Hematopoietic multipotent progenitor cell treated with erythropoietin and hydrocortisone succinate and interleukin-3 and kit ligand, for 6 days (in vitro differentiated cells): ENCODE measurements at places on chromosomes 11 and 22.

DNA sequence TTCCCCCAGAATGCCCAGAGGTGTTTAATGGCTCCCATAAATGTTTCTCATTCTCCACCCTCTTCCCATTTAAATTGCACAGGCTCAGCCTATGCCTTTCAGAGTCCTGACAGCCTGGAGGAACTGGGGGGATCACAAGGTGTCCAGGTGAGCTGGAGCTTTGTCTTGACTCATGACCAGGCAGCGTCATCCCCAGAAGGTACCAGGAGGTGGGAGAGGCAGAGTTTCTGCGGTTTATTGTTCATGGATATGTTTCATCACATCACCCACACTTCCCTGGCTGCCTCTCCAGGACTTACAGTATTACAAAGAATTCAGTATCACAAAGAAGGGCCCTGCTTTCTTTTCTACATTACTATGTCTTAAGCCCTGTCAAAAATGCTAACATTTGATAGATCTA lies 103.2 kb upstream of the GALNT18 start:
- DNase-seq, result no peak

DNA sequence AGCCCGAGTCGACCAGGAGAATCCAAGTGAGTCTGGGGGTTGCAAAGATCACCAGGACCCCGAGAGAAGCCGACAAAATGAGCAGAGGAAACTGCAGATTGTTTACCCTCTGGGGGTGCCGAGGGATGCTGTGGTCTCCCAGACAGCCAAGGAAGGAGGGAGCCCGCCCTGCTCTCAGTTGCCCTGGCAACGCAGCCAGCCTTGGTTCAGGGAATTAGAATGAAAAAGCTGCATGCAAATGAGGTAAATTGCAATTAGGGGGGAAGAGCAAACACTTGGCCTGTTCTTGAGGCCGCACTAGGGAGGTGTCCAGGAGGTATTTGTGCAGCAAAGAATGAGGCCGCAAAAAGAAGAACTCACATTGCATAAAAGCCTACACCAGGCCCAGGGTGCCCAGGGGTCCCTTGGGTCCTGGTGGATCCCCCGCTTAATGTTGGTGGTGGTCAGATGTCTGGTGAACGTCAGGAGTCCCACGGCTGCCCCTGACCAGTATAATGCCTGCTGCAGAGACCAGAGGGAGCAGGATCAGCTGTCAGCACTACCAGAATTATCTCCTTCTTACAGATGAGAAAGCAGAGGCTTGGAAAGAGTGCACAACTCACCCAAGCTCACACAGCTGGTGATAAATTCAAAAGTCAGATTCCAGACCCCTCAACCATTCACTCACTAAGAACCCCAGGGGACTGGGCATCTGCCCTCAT lies 40.3 kb upstream of the ATXN10 start:
- no peak for DNase-seq

GRCh38 chr11:115092516-115092915 lies 411.7 kb downstream of the CADM1 start:
- no peak for DNase-seq

- DNase-seq, result no peak
These were observed 95.3 kb upstream of the CRYBB3 start for GRCh38 chr22:25104367-25104766.

GRCh38 chr11:93623179-93623578 lies 38.3 kb upstream of the CEP295 start:
- DNase-seq, result no peak

DNA sequence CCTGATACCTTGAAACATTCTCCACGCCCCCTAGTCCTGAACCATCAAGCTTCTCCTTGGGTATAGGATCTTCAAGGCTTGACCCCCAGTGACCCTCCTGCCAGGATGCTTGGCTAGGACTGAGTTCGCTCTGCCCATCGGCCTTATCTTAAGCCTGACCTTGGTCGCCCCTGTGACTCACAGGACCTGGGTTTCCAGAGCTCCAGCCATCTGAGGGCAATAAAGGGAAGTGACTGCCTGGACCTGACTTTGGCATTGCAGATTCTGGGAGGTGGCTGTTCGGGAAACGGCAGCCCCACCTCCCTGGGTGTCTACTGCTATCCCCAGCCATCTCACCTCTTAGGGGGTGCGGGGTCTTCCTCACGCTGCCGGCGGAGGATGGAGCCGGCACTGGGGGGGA lies 15.4 kb downstream of the CARD10 start:
- DNase-seq, result no peak

DNA sequence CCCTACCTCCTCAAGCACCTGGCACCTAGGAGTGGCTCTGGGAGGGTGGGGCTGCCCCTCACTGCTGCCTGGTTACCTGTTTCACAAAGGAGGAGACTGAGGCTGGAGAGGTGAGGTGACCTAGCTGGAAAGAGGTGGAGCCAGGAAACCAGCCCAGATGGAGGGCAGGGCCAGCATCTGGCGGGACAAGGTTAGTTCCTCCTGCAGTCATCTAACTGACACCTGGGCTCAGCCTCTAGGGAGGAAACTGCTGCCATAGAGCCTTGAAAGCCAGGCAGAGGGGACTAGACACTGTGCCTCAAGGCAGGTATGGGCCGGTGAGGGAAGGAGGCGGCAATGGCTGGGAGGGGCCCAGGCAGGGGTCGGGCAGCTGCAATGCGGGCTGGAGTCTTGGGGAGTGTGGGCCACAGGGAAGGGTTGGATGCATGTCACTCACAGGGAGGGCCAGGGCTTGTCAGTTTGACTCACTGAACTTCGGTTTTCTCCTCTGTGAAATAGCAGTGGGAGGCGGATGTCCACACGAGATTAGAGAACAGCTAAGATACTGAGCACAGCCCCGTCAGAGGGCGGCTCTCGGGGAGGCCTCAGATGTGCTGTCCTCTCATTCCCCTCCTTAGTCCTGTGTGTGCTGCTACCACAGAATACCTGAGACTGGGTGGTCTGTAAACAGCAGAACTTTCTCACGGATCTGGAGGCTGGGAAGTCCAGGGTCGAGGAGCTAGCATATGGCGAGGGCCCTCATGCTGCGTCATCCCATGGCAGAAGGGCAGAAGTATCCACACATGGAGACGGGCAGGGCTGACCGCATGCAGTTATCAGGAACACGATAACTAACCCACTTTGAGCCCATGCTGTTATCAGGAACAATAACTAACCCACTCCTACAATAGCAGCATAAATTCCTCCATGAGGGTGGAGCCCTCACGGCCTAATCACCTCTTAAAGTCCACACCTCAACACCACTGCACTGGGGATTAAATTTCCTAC lies 16.1 kb downstream of the MGAT3 start:
- DNase-seq, result peak; percentile 96

- no peak for DNase-seq
These were observed 9.7 kb upstream of the MPPED1 start for GRCh38 chr22:43402128-43402527.

DNA sequence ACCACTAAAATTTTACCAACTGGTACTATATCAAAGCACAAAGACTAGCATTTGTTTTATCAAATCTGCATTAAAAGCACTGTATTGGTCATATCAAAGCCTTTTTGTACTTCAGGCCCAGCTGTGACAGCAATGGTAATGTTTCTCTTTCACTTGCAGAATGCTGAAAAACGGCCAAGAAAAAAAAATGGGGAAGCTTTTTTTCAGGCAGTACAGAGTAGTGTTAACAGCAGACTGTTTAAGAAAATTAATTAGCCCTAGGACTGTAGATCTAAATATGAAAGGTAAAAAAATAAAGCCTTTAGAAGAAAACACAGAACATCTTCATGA lies 33.3 kb downstream of the DENND5A start:
- peak; percentile 57 for DNase-seq

- DNase-seq, result no peak
These were observed 96.9 kb upstream of the PITPNB start for GRCh38 chr22:28015676-28016601.

GRCh38 chr11:126061707-126062678 lies 673 bp downstream of the CDON start:
- no peak for DNase-seq

DNA sequence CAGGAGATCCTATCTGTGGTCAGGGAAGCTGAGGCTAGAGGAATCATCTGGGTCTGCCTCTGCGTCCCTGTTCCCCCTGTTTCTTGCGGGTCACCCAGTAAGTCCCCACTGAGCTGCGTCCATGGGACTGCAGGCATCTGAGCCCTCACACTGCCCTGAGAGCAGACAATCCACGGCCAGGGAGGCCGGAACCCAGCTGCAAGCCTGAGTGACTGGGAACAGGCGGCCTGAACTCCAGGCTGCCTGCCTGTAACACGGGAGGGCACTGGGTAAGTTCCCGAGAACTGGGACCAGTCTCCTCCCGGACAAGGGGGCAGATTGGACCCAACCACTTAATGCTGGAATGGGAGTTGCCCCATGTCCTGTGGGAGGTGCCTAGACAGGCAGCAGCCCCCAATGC lies 727.4 kb downstream of the BRD1 start:
- DNase-seq, result no peak

DNA sequence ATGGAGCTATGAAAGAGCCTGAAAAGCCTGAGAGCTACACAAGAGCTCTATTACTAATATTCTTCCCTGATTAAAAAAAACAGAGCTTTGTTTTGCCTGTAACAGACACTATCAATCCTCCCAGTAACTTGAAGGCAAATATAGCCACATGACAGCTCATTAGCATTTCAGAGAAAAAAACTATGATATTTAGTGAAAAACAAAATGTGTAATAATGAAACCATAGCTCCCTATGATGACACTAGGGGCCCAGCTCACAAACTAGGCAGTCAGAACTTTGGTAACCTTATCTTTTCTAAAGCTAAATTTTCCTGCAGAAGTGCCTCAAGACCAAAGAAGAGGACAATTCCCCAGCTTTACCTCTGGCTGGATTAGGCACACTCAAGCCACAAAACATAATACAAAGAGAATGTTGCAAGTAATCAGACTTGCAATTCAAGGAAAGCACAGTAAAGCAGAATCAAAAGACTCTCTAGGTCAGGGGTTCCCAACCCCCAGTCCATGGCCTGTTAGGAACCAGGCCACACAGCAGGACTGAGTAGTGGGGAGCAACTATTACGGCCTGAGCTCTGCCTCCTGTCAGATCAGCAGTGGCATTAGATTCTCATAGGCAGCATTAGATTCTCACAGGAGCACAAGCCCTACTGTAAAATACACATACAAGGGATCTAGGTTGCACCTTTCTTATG lies 53.3 kb downstream of the MRTFA start:
- no peak for DNase-seq

GRCh38 chr22:29879753-29880152 lies 3.2 kb upstream of the MTMR3 start:
- no peak for DNase-seq
